ENCODE measurements at places on chromosomes 5 and 9.

- DNase-seq, result no peak
These were observed 478.7 kb downstream of the PRR16 start for GRCh38 chr5:120942596-120943350.

GRCh38 chr9:124263800-124264426 is 6.2 kb downstream of the NEK6 start:
- DNase-seq, result no peak

- DNase-seq, result no peak
These were observed 357.8 kb downstream of the ICE1 start for GRCh38 chr5:5780253-5780652.

DNA sequence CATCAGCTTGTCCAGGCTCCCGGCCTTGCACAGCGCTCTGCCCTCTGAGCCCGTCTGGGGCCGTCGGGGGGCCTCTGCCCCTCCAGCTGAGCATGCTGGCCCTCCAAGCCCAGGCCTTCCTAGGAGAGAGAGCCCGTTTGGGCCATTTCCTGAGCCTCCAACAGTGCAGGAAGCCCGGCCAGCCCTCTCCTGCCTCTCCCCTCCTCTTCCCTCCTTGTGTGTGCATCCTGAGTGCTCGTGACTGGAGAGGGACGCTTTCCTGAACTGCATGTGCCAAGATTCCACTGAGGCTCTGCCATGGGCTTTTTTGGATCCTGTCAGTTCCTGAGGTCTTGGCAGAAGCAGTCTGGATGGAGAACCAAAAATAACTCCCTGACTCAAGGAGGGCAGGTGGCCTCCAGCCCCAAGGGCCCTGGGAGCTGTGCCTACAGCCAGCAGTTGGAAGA is 15.6 kb downstream of the OLFM1 start:
- no peak for DNase-seq

- no peak for DNase-seq
These were observed 84.5 kb upstream of the CER1 start for GRCh38 chr9:14806941-14807520.

- no peak for DNase-seq
These were observed 167.0 kb upstream of the CDKN2B start for GRCh38 chr9:22175972-22176545.

DNA sequence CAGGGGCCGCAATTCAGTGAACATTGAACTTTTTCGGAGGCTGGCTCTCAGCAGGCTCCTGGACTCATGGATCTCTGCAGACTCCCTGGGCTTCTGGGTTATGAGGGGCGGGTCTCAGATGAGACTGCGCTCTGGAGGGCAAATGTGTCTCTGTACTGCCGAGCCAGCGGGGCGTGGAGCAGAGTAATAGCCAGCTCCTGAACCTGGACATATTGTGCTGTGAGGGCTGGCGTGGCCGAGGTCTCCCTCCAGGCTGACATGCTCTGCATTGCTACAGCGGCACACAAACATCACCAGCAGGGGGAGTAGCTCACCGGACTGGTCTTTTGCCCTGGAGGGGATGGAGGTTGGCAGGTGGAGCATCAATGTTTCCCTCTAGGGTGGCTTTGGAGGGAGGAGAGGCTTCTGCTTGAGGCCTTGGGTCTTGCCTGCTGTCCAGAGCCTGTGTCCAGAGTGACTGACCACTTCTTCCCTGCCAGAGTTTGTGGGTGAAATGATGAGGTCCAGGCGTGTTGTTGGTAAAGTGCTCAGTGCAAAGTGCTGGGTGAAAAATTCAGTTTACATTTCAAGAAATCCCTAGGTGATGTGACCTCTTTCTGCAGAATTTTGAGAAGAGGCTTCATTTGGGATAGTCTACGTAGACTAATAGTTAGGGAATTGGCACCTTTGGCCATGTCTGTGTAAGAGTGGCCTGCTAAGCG is 10.9 kb upstream of the GADD45G start:
- peak; percentile 59 for DNase-seq

- DNase-seq, result no peak
These were observed 146.1 kb upstream of the RANBP3L start for GRCh38 chr5:36447776-36448175.

DNA sequence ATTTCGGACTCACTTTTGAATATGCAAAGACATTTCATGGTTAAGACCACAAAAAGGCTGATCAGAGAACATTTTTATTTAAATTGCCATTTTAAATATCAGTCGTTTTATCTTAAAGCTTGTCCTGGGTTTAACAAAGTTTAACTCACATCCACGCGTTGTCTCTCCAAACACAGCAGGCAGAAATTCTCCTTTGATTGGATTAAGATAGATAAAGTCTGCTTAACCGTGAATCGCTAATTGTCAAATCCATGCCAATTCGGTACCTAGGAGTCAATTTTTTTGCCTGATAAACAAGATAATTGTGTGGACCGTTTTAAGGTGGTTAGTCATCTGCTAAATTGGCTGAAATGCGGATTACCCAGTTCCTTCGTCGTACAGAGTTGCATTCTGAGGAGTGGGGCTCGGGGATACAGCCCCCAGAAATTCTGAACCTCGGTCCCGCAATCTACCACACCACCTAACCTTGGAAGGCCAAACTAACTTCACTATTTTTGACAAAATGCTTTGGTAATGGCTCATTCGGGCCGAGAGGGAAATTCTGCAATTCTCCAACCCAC is 665 bp upstream of the BTF3 start:
- DNase-seq, result no peak

GRCh38 chr9:98222885-98223691 is 30.7 kb upstream of the CORO2A start:
- DNase-seq, result no peak

DNA sequence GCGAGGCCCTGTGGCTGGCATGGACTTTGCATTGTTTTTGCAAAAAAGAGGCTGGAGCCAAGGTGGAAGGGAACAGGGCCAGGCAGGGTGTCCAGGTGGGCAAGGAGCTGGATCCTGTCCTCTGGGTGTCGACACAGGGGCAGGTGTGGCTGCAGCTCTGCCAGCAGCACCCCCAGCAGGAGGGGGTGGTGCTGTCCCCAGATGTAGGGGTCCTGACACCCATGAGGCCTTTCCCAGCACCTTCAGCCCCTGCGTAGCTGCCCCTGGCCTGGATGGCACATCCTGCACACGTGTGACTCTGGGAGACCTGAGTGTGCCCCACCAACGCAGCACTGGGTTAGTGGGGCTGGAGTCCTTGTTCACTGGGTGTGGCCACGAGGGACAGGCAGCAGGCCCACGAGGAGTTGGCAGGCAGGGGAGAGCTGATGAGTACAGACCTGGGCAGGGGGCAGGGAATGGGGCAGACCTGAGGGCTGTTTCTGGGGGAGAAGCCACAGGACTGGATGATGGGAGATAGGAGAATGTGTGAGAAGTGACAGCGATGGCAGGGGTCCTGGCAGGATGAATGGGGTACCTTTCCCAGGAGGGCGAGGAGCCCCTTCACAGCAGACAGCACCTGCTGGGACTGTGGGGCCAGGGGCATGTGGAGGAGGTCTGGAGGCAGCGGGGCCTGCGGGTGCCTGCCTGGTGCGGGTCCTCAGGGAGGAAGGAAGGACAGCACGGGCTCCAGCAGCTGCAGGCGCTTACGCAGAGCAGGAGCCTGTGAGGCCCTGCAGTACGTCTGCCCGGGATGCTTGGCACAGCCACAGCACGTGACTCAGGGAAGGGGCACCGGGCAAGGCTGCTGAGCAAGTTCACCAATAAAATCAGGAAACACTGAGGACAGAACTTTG is 3.6 kb upstream of the RASGEF1C start:
- DNase-seq, result no peak

GRCh38 chr9:38689678-38690077 is 30.3 kb downstream of the FAM240B start:
- no peak for DNase-seq

DNA sequence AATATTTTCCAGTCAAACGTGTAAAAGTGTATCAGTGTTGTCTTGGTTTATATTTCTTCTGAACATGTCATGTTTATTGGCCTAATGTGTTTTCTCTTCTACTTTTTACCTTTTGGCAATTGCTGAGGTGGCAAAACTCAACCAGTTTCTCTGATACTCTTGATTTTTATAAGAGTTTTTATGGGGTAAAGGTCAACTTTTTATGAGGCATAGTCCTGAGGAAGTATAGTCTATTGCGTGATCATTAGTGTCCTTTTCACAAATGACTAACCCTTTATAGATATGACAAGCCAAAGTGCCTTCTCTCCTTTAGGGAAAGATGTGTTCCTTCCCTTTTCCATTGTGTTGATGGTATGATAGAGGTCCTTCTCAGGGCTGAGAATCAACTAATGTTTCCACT is 32.9 kb downstream of the OCLN start:
- DNase-seq, result no peak

- no peak for DNase-seq
These were observed 62.7 kb downstream of the ST8SIA4 start for GRCh38 chr5:100840370-100840769.

DNA sequence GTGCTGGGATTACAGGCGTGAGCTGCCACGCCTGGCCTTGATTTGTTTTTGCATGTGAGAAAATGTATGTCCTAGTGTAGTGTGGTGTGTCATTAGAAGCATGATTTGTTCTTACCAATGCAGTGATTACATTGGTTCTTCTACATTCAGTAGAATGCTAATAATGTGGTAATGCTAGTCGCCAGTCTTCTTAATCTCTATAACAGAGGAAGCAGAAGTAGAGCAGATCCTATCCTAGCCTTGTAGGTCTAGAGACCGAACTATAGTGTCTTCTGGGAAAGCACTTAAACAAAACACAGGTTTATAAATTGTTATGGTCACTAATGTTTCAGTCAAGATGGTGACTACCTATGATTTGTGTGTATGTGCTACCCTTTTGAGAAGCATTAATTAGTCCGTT is 197.5 kb upstream of the DMRT1 start:
- DNase-seq, result no peak

DNA sequence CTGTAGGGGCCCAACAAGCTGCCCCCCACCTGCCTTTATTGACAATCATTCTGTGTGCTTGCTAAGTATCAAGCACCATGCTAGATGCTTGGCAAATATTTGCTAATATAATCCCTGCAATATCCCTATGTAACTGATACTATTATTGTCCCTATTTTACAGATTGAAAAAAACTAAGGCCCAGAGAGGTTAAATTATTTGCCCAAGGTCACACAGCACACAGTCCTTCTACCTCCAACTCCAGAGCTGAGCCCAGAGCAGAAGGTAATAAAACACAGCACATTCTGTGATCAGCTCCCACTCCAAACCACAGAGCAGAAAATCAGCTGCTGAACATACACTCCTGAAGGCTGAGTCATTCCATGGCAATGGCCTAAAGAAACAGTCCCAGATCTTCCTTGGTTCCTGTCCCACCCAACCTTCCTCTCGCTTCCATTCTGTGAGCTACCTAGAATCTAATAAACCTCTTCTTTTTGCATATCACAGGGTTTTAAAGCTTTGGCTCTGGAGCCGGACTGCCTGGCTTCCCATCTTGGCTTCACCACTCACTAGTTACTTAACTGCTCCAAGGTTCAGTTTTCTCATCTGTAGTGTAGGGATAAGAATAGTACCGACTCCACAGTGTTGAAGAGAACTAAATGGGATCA is 66.7 kb upstream of the ADRA1B start:
- DNase-seq, result no peak

DNA sequence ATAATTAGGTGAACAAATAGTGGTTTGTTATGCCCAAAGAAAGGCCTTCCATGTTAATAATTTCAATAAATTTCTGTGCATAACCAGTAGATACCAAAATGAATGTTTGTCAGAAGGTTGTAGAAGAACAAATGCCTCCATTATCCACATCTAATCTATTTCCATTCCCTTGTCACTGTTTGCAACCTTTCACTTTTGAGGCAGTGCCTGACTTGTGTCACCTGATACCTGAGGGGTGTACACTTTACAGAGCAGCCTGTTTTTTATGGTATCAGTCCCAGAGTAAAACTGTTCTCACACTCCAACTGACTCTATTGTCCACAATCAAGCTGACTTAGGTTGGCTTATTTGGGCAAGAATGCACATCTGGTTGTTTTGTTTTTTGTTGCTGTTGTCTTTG is 40.1 kb downstream of the FREM1 start:
- no peak for DNase-seq

DNA sequence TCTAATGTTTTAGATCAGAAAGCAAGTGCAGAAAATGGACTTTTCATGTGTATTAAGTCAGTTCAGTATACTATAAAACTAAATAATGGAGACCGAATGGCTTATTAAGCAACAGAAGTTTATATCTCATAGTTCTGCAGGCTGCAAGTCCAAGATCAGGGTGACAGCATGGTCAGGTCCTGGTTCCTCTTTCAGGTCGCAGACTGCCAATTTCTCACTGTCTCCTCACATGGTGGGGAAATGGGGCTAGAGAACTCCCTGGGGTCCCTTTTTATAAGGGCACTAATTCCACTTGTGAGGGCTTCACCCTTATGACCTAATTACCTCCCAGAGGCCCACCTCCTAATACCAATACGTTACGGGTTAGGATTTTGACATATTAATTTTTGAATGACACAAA is 48.7 kb downstream of the RICTOR start:
- DNase-seq, result peak; percentile 7

- DNase-seq, result no peak
These were observed 1746.4 kb downstream of the EFNA5 start for GRCh38 chr5:105924366-105924765.

GRCh38 chr5:128695791-128696530 is 157.9 kb upstream of the FBN2 start:
- no peak for DNase-seq

DNA sequence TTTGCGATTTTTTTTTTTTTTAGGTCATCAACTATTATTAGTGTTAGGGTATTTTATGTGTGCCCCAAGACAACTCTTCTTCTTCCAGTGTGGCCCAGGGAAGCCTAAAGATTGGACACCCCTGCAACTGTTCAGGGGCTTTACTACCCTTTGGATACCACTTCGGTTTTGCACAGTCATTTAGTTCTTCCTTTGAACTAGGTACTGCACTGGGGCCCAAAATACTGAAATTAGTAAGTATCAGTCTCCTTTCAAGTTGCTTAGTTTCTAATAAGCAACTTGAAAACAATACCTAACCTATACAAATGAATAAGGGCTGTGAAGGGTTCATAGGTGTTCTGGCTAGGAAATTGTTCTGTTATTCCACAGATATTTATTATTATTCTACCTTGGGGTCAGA is 45.3 kb downstream of the CWC27 start:
- no peak for DNase-seq

DNA sequence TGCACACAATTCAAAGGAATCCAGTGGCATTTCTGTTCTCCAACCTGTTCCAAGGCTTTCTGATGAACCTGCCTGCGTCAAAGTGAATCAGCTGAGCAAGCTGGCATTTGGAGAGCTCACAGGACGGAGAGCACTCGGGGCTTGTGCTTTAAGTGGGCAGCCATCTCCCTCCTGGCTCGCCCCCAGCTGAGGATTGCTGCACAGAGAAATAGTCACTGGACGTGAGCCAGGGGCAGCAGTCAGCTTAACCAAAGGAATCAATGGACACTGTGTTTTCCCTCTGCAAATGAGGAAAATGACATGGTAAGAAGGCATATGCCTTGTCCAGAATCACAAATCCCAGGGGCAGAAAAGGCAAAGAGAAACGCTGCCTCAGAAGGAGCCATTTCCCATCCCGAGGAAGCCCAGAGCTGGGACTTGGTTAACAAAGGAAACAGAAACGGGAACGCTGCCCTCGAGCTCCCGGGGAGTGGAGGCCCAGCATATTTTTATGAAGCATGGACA is 299.4 kb downstream of the ZSWIM6 start:
- no peak for DNase-seq

All from hematopoietic multipotent progenitor cell (in vitro differentiated cells).